T-helper 17 cell (primary cell): ENCODE measurements at places on chromosomes 5 and 9. TPM values are rescaled to one million over a fixed set of nuclear protein-coding genes. Genes with fewer than 3 reads are reported as not detected.

The SEMA6A gene
- total RNA-seq = not detected

The INSL4 gene
- total RNA-seq = not detected

GRCh38 chr5:122394284-122394930 lies 82.4 kb downstream of the SNCAIP start:
- DNase-seq = no peak

- no peak for DNase-seq
Observed at GRCh38 chr9:38284588-38285051, 107.9 kb upstream of the ALDH1B1 start.

GRCh38 chr9:133210609-133211008 lies 1.6 kb upstream of the OBP2B start:
- DNase-seq = no peak

The ELOVL7 gene
- 2.0 TPM for total RNA-seq

GRCh38 chr5:178176791-178177190 lies 10.4 kb downstream of the GMCL2 start:
- DNase-seq = no peak

GRCh38 chr5:33789567-33789957 lies 102.2 kb downstream of the ADAMTS12 start:
- DNase-seq = no peak

The OTP gene
- not detected for total RNA-seq

The SPINK7 gene
- total RNA-seq = not detected

- no peak for DNase-seq
Observed at GRCh38 chr5:6188344-6188743, 190.0 kb downstream of the MED10 start.

The LRRC19 gene
- not detected for total RNA-seq

DNA sequence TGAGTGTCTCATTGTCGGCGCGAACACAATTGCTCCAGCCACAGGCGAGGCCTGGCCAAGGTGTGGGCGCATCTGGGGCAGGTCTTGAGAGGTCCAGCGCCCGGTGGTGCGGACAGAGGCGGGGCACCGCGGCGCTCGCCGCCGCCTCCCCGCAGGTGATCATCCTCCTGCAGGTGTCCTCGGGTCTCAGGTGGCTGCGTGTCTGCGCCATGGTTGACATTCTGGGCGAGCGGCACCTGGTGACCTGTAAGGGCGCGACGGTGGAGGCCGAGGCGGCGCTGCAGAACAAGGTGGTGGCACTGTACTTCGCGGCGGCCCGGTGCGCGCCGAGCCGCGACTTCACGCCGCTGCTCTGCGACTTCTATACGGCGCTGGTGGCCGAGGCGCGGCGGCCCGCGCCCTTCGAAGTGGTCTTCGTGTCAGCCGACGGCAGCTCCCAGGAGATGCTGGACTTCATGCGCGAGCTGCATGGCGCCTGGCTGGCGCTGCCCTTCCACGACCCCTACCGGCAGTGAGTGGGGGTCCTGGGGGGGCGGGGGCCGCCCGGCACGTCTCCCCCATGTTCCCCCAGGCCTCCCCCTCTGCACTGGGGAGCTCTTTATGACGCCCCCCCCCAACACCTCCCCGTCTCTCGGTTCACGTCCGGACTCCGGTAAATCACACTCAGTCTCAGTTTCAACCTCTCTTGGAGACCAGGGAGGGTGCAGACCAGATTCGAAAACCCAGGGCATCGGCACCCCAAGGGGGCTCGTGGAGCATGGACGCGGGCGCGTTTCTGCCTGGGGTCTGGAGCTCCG lies 446 bp downstream of the NXNL2 start:
- no peak for DNase-seq

The AK8 gene
- total RNA-seq = 0.32 TPM

- DNase-seq = no peak
Observed at GRCh38 chr9:71853084-71853483, 57.9 kb downstream of the ABHD17B start.
